ENCODE measurements at places on chromosomes 11 and 22.

GRCh38 chr11:79076526-79077115 is 364.2 kb downstream of the TENM4 start:
- DNase-seq, result peak; percentile 50

DNA sequence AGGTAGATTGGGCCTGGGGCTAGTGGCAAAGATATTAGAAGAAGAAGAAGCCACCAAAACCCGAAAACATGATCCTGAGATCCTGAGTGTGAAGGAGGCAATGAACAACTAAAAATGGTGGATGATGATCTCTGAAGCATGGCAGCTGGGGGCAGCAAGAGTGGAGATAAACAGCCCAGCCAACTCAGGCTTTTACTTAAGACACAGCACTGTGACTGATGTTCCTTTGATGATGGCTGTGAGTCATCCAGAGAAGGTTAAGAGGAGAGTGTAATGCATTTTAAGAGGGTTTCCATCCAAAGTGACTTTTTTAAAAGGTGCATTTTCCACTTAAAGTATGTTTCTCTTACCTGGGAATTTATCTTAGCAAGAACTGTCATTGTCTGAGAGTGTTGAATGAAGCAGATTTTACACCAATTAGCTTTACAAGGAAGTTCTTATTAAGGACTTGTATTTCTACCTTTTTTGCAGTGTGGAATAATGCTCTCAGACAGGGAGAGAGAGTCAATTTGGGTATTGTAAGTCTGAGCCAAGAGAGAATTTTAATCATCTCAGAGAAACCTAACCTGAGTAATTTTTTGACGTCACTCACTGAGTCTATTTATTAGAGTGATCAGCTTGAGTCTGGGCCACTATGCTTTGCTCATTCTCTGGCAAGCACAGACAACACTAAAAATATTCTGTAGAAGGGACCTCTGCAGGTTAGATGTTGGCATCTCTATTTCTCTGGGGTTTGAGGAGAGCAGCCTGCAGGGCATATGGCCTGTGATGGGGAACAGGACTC is 14.1 kb upstream of the CALCB start:
- DNase-seq, result no peak

GRCh38 chr11:23100726-23101125 is 240.5 kb upstream of the CCDC179 start:
- DNase-seq, result no peak

DNA sequence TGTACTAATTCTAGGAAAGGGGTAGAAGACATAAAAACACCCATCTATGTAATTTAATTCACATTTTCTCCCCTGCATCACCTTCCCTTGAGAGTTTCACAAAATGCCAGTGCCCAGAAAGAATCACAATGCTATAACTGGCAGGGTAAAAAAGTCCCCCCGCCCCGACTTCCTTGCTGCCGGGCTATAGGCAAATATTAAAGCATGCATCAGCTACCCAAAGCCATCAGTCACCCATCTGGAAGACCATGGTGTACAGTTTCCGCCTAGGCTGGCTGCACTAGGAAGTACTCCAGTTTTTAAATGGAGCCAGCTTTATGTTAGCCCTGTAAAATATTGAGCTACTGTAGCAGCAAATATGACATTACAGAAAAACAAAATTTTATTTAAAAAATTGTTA is 67.8 kb downstream of the ST14 start:
- DNase-seq, result no peak

DNA sequence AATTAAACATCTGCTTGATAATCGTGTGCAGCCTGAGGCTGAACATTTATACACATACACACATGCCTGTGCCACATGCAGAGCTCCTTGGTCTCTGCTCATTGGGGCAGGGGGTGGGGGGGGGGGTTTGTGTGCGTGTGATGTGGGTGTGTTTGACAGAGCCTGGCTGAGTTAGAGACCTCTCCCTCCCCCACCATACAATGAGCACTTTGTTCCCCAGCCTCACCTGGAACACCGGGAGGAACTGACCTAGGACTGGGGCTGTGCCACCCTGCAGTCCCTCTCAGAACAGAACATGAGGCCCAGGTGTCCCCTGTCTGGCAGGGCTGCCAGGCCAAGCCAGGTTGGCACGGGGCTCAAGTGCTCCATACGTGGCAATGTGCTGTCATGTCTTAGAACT is 96.6 kb downstream of the TP53I11 start:
- DNase-seq, result no peak

DNA sequence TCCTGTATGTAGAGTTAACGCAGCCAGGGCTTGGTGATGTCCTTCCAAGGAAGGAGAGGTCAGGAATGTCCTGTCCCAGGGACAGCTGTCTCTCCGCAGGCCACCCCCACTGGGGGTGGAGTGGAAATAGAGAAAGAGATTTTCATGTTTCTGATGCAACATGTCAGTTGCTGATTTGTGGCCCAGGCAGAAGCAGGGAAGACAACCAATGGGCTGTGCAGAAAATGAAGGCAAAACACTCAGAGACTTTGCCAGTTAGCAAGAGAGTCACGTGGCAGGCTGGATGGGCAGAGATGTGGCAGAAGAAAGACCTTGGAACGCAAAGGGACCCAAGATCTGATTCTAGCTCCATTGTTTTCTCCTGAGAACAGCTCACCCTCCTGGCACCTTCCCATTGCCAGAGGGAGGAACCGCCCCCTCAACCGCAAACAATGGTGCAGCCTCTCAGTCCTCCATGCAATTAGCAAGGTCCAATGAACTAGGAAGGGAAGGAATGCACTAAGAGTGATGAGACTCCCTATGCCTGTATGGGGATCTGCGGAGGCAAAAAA is 71.0 kb downstream of the SYN3 start:
- DNase-seq, result peak; percentile 94

DNA sequence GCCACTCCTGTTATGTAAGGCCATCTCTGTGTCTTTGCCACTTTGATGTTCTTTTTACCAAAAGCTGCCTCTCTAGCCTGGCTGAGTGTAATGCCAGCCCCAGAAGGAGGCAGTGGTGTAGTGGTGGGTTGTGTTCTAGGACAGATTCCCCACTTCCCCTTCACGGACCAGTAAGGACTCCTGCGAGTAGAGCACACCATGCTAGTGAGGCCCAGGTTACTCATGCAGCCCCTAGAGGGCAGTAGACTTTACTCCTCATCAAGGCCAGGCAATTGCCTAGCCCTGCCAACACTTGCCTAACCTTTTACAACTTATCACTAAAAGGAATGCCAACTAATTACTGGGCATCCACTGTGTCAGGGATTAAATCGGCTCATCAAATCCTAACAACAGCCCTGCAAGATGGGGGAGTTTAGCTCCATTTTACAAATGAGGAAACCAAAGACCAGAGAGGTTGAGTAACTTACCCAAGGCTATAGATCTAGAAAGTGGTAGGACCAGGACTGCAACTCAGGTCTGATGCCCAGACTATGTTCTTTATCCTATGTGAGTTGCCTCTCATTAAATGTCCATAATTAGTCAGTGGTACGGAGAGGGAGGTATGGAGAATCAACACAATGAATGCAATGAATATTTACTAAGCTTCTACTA is 75.3 kb downstream of the APIP start:
- DNase-seq, result peak; percentile 82

DNA sequence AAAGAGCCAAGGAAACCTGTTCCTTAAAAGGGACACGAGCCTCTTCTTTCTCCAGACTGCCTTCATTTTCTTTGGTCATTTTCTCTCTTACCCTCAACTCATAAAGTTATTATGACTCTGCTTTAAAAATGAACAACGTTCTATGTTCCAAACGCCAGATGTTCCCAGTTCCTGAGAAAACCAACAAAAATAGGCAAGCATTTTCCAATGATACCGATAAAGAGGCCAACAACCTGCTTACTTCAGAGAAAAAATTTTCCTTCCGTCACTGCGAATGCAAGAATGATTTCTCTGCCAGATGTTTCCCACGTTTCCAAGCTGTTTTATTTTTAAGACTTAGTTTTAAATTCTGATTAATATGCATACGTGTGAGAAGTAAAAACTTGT is 315 bp upstream of the TRPC6 start:
- no peak for DNase-seq

DNA sequence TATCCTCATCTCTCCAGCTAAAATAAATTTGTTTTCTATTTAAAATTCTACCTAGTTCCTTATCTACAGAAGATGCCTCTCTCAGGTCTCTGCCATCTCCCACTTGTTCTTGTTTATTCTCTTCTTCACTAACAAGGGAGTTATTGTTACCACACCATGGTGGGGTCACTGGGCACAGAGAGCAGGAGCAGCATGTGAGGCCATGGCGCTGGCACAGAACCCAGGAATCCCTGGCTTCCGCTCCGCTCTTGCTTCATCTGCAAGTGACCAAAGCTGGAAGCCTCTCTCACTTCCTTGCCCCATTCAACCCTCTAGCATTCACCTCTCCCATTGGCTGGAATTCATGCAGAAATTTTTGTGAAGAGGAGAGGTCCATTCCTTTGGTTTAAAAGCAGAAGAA is 190.7 kb upstream of the NCAM1 start:
- DNase-seq, result no peak

DNA sequence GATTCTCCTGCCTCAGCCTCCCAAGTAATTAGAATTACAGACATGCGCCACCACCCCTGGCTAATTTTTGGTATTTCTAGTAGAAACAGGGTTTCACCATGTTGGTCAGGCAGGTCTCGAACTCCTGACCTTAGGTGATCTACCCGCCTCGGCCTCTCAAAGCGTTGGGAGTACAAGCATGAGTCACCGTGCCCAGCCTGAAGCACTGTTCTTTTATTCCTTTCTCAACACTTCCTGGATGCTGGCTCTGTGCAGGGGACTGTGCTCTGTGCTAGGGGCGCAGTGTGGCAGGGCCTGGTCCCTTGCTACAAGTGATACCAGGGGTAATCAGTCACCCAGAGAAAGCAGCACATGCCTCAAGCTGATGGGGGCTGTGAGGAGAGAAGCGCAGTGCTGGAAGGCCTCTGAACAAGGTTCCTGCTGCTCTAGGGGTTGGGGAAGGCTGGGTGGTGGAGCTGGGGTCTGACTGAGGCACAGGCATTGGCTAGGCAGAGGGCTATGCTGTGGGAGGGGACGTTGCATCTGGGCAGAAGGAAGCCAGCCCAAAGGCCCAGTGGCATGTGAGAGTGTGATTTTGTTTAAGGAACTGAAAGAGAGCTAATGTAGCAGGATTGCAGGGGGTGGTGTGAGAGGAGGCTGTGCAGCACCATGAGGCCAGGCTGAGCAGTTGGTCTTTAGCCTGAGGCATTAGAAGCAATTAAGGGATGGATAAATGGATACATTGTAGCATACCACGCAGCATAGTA is 42.5 kb downstream of the CABIN1 start:
- DNase-seq, result no peak

- DNase-seq, result no peak
Observed at GRCh38 chr11:109308551-109308950, 113.4 kb upstream of the C11orf87 start.

DNA sequence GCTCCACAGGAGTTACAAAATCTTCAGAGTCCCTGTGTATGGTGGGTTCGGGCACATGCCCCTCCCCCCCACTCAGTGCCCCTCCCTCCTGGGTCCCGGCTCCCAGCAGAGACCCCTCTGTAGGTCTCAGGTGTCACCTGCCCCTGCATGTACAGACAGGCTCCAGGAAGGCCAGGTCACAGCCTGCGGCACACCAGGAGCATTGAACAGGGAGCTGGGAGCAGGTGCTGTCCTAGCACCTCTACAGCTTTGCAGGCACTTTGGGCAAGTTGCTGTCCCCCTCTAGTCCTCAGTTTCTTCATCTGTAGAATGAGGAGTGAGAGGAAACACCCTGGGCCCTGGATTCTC is 80.1 kb upstream of the RTL6 start:
- DNase-seq, result no peak

- DNase-seq, result no peak
Observed at GRCh38 chr11:87903345-87903744, 271.9 kb downstream of the RAB38 start.

DNA sequence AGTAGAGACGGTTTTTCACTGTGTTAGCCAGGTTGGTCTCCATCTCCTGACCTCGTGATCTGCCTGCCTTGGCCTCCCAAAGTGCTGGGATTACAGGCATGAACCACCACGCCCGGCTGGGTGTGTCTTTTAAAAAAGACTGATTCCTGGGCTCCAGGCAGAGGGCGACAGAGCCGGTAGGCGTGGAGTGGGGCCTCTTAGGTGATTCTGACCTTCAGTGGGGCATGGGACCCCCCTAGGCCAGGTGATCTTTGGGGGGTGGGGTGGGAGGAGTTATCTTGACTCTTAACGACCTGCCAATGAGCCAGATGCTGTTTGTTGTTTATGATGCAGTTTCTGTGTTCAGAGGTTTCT is 12.9 kb upstream of the SORL1-AS1 start:
- DNase-seq, result no peak

- DNase-seq, result peak; percentile 97
Observed at GRCh38 chr11:75562836-75563484, 907 bp downstream of the SERPINH1 start.

DNA sequence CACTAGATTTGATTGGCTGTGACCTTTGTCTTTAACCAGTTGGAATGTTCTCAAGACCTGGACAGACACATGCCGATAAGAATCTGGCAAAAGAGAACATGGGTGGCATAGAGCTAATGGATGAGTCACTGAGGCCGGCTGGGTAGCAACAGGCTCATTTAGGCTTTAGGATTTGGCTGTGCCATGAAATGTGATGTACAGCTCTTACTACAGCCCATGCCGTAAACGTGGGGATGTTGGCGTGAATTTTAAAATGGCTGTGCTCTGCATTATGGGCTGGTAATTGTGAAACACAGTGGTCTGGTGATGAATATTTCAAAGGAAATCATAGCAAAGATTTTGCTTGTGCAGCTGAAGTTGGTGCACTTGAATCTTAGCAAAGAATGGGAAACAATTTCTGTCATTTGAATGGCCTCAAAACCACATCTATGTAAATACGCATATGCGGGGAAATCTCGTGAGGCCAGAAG is 332.4 kb downstream of the TBC1D22A start:
- no peak for DNase-seq

- no peak for DNase-seq
Observed at GRCh38 chr22:41499624-41500280, 30.8 kb downstream of the ACO2 start.

DNA sequence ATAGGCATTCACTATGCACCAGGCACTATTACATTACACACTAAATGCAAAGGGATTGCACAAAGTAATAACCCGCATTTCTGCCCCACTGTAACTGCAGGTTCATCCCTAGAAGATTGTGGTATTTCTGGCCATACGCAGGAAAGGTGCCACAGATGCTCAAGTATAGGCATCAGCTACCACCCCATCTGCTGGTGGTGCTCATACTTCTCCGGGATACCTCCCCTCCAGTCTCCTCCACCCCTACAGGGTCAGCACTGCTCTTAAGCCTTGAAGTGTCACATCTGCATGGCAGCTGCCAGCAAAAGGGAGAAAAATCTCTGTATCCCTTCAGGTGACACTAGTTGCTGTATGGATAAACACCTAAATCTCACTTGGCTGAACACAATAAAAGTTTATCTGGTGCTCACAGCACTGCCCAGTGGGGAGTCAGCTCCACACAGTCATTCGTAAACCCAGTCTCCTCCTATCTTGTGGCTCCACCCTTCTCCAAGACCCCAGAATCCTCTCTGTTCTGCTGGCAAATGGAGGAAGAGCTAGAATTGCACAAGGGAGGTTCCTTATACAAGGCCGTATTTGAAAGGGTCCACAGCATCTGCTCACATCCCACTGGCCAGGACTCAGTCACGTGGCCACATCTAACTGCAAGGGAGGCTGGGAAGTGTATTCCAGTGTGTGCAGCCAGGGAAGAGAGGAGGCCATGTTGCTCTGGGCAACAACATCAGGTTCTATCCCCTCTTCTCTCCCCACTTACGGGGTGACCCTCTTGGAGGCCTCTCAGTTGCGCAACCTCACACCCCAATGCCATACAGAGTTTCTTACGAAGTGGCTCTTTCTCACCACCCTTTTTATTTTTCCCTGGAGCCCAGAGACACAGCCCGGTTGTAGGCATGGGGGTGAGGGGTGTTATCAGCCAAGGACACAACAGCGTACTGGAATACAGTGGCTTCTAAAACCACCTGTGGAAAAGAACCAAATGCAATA is 114.7 kb downstream of the BUD13 start:
- DNase-seq, result peak; percentile 67

- peak; percentile 69 for DNase-seq
Observed at GRCh38 chr11:33507967-33508366, 192.7 kb downstream of the C11orf91 start.
